Hippocampal formation (tissue), 2 donors: ENCODE measurements at places on chromosomes 2 and 18.

DNA sequence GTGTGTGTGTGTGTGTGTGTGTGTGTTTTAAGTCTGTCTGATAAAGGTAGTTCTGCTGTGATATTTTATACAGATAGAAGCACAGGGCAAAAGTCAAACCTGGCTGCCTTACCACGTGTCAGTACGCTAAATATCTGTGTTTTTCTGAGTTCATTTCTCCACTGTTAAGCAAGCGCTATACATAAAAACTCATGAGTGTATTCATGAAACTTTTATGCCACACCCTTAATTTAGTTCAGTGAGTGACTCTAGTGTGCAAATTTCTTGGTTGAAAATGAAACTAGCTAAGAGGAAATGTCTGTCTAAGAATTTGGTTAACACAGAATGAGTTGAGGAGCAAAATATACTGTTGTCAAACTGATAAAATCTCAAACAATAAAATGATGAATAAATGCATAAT is 11.2 kb downstream of the CASP10 start:
- DNase-seq: no peak

GRCh38 chr2:11744631-11745394 is 1.6 kb upstream of the LPIN1 start:
- DNase-seq: no peak

GRCh38 chr2:194465641-194466040 is 1191.4 kb upstream of the SLC39A10 start:
- no peak for DNase-seq

DNA sequence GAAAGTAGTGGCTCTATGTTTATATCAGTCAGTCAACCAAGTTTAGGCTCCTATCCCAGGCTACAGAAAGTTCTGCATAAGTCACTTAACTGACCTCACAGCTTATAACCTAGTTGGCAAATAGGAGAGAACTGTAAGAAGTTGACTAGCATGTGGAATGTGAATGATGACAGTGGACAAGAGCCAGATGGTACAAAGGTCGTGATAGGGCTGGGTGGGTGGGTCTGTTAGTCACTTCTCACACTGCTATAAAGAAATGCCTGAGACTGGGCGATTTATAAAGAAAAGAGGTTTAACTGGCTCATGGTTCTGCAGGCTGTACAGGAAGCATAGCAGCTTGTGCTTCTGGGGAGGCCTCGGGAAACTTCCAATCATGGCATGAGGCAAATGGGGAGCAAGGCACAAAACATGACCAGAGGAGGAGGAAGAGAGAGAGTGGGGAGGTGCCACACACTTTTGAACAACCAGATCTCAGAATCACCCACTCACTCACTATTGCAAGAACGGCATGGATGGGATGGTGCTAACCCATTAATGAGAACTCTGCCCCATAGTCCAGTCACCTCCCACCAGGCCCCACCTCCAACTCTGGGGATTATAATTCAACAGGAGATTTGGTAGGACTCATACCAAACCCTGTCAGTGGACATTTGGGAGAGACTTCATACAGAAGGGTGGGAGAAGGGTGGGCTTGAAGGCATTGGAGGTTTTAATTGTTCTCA is 68.8 kb downstream of the LTBP1 start:
- DNase-seq: no peak

GRCh38 chr18:22489704-22490103 is 72.0 kb upstream of the CTAGE1 start:
- DNase-seq: no peak

DNA sequence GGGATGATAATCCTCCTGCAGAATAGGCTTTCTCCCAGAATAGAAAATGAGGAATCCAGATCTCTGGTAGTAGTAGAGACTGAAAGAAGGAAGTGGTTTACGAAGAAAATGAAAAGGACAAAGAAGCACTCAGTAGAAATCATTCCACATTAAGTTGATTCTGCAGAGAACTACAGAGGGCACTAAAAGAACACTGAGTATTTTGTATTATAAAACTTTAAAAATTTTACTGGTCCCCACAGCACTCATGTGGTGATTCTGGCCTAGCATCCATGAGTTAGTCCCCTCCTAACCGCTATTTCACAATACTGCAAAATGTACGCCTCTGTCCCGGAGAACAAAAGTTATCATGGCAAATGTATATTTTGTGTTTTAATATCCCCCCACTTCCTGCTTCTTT is 42.9 kb upstream of the SLC35F5 start:
- no peak for DNase-seq

DNA sequence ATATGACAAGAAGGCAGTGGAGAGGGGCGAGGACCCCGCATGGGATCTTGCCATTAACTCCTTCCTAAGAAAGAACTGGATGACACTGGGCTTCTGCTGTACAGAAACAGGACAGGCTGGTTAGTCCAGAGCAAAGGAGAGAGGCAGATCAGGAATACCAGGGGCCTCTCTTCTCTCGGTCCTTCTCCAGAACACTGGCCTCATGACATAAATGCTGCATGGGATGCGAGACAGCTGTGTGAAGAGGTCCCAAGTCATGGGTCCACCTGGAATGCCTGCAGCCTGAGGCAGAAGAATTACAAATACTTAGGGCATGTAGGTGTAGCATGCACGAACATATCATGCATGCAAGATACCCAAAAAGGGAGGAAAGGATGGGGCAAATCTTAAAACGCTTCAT is 9.1 kb downstream of the MBOAT2 start:
- no peak for DNase-seq

GRCh38 chr2:108367561-108368175 is 10.1 kb upstream of the SULT1C4 start:
- DNase-seq: no peak
